Mesothelial cell of epicardium (in vitro differentiated cells): ENCODE measurements at places on chromosomes 13 and 19. TPM values are rescaled to one million over a fixed set of nuclear protein-coding genes. Genes with fewer than 3 reads are reported as not detected.

The PLIN4 gene
- 0.25 to 0.29 TPM (median 0.29 TPM) in 3 replicates for total RNA-seq

DNA sequence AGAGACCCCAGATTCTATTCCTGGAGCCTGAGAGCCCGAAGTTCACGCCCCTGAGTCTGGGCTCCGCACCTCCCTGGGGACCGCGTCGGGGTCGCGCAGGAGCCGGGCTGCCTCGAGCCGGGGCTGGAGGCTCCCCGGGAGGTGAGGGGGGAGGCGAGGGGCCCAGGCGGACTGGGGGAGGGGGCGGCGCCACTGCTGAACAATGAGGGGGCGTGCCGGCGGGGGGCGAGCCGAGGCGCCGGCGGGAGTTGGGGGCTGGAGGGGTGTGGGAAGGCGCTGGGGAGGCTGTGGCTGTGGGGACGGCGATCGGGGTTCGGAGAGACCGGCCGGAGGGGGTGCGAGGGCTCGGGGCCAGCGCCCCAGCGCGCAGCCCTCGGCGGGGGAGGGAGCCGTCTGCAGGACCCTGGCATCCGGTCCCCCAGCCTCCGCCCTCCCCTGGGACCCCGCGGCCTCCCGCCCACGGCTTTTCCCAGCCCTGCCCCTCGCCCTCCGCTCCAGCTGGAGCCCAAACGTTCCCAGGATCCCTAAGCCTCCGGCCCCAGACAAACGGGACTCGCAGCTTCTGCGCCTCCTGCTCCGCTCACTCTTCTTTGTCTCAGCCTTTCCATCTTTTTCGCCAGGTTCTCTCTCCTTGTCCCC, 922 bp downstream of the PLEKHG2 start:
- peak; percentile 73 for DNase-seq

DNA sequence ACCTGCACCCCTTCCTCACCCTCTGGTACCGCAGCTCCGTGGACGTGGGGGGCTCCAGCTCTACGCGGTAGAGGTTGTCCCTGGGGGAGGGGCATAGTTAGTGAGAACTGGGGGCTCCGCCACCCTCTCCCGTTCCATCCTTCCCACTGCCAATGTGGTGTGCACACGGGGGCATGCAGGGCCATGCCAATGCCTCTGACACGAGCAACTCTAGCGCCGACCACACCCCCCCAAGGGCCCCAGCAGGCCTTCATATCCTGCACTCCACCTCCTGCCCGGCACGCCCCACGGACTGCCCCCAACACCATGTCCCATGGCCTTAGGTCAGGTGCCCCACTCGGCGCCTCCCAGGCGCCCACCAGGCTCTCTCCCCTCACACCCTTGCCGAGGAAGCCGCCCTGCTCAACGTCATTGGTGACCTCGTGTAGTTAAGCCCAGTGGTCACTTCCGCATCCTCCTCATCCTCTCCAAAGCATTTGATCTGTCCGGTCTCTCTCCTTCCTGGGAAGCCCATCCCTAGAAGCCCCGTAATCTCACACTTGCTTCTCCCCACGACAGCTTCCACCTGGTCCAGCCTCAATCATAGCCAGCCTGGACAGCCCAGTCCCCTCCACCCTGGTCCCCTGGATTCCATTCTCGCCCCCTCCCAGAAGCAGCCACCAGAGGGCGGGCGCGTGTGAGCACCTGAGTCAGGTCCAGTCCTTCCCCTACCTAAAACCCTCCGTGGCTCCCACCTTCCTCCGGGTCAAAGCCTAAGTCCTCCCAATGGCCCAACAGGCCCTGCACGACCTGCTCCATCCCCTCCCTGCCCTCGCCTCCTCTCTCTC, 2.1 kb downstream of the SEMA6B start:
- no peak for DNase-seq

DNA sequence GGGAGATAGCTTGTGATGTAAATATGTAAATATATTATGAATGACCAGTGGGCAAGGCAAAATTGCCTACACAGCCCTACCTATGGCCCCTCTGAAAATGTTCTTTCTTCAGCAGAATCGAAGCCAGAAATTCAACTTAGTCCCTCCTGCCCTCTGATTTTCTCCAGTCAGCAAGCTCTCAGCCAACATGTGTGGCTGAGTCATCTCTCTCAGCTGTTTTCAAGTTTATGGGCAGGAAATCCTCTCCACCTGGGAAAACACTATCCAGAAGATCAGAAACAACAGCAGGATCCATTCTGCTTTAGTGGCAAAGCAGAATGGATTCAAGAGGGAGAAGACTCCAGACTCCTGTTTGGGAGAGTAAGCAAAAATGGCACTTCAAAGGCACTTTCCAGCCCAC, 8.9 kb upstream of the ZNF527 start:
- no peak for DNase-seq

The CCDC169 gene
- total RNA-seq = 3.7 to 5.3 TPM (median 4.7 TPM) in 3 replicates

GRCh38 chr13:84917252-84917878, 881.9 kb downstream of the SLITRK6 start:
- no peak for DNase-seq

DNA sequence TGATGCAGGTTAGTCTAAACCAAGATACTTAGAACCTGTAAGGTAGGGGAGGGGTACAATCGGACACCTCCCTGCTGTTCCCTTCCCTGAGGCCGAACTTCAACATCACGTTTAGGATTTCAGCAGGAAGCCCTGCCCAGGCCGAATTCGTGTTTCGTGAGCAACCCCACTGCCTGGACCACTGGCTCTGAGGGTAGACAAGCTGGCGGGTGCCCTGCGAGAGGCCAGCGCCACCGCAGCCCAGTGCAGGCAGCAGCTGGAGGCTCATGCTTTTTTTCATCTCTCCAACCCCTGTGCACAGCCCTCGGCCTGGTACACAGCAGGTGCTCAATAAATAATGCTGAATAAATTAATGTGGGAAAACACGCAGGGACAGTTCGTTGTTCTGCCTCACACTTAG, 7.7 kb downstream of the HOMER3 start:
- DNase-seq = no peak

The ZNF865 gene
- total RNA-seq = 18.7 to 21.4 TPM (median 21.2 TPM) in 3 replicates
